Hematopoietic multipotent progenitor cell treated with erythropoietin and hydrocortisone succinate and interleukin-3 and kit ligand, for 6 days (in vitro differentiated cells): ENCODE measurements at places on chromosomes 5 and 9.

- no peak for DNase-seq
Measured at GRCh38 chr5:84378961-84379360, 5.7 kb downstream of the EDIL3 start.

- DNase-seq = no peak
Measured at GRCh38 chr5:35404701-35405100, 174.4 kb upstream of the PRLR start.

- DNase-seq = no peak
Measured at GRCh38 chr5:96189028-96189826, 227.6 kb upstream of the ELL2 start.

DNA sequence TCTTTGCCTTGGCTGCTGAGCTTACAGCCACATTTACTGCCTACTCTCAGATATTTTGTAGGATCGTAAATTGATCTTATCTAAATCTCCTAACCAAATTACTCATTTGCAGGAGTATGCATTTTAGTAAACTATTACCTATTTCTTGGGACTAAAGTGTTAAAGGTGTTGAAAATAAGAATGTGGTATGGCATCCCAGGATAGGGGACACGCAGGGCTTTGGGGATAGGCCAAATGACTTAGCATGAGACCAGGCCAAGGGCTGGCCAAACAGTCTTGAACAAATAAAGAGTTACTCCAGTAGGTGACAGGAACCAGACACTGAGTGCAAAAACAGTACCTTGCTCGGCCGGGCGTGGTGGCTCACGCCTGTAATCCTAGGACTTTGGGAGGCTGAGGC is 25.1 kb downstream of the TBC1D2 start:
- no peak for DNase-seq
